ENCODE measurements at places on chromosomes 2 and 18.

DNA sequence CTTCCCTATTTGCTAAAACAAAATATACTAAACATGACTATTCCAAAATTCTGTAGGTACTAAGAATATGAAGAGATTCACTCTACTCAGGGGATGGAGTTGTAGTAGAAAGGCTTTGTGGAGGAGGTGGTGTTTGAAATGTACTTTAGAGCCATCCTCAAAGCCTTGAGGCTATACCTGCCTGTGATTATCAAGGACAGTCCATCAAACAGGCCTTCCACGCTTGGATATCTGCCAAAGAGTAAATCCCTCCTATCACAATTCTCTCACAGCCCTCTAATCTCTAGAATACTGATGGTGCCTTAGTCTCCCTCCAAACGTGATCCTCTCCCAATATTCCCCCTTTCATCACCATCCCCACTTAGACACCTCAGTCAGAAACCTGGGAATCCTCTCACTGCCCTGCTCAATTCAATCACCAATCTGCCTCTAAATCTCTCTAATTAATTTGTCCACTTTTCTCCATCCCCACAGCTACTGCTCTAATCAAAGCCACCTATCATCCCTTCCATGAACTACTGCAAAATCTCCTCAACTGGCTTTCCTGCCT is 13.1 kb downstream of the SOS1 start:
- no peak for DNase-seq

GRCh38 chr18:13266218-13267100 is 47.9 kb downstream of the LDLRAD4 start:
- DNase-seq: no peak

GRCh38 chr2:66839551-66840320 is 404.8 kb downstream of the MEIS1 start:
- no peak for DNase-seq

DNA sequence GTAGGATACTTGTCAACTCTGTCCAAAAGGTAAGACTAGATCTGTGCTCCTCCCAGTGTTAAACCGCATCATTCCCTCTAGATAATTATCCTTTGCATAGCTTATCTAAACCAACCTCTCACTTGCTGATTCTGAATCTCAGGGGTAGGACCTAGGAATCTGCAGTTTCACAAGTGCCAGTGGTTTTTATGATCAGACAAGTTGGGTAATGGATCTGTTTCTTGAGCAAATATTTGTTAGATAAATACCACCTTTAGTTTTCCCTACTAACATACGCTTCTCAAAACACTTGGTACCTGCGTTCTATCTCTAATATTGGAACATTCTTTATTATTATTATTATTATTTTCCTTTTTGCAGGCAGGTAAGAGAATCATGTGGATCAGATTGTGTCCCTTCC is 439.9 kb downstream of the PTPRM start:
- no peak for DNase-seq

DNA sequence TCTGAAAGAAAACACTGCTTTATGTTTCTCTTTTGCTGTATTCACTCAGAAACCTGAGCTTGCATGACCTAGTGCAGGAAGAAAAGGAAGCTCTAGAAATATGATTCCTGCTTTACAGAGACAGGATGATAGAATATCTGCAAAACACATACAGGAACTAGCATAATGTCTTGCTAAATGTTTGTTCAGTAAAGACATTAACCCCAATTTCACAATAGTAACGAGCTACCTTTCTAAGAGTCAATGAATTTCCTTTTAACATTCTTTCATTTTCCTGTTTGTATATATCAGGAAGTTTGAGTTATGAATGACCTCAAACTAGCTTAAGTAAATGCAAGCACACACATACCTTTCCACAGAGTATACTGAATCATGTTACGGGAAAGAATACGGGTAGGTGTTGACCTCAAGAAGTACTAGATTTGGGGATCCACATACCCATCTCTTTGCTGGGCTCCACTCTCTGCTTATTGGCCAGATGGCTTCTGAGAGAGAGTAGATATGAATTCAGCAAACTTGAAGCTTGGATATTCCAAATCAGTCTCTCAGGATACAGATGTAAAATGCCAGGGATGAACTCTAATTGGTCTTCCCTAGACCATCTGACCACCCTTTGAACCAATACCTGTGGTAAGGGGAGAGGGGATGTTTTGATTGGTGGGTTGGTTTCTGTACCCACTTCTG is 18.2 kb upstream of the ACSL3 start:
- peak; percentile 95 for DNase-seq

DNA sequence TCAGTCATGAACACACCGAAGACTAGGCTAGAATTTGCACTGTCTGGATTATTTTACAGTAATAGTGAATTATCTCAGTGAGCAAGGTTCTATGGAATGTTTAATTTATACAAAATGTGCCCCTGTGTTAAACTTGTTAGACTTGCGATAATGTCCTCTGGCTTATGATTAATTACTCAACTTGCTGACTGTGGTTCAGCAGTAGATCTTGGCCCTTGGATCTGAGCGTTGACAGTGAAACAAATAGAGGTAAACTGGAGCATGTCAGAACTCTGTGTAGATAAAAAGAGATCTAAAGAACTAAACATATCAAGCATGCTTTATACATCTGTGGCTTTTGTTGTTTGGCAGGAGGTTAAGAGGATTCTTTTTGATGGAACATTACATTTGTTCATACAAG is 407.6 kb downstream of the DSEL start:
- DNase-seq: no peak

DNA sequence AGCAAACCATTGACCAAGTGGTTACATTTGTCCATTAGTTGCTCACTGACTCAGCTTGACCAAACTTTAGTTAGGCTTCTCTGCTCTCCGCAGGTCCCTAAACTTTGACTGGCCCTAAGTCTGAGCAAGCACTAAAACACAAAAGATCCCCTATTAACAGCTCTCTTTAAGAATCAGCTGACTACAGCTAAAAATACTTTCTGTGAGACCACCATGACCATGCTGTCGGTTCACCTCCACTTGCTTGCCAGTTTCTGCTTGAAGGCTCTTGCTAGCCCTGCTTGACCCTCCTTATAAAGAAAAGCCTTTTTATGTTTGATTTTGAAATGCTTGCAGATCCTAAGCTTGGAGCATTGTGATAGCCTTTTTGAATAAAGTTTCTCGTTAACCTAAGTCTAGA is 40.4 kb upstream of the RIT2 start:
- DNase-seq: no peak

GRCh38 chr2:75994759-75995158 is 284.0 kb upstream of the GCFC2 start:
- peak; percentile 35 for DNase-seq

DNA sequence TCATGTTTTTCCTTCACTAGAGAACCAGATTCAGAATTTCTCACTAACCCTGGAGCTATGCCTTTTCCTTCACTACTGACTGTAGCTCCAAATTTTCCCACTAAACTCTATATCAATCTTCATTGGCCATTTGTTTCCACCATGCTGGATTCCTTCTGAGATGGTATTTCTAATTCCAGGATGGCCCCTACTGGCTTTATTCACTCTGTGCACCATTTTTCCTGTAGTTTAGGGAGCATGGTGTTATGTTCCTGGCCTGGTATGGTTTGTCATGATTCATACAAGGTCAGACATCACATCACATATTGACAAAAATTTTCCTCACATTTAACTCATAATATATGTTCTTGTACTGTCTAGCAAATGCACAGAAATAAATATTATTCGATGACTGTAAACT is 229.2 kb upstream of the TFPI start:
- DNase-seq: no peak

DNA sequence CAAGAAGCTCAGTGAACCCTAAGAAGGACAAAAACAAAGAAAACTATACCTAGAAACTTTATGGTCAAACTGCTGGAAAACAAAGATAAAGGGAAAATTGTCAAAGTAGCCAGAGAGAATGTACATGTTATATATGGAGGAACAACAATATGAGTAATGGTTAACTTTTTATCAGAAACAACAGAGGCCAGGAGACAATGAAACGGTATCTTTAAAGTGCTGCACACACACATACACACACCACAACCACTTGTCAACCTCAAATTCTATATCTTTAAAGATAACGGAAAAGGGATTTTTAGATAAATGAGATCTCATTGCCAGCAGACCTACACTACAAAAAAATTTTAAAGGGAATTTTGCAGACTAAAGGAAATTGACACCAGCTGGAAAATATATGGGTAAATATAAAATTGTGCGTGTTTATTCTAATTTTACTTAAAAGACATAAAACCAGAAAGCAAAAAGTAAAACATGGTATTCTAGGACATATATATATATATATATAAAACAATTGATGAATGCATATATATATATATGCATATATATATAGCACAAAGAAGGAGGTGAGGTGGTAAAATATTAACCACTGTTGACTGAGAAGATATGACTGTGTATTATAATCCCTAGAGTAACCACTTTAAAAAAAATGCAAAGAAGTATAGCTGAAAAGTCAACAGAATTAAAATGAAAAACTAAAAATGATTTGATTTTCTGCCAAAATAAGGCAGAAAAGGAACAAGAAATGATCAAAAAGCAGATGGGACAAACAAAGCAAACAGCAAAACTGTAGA is 172.0 kb downstream of the SRBD1 start:
- DNase-seq: no peak

DNA sequence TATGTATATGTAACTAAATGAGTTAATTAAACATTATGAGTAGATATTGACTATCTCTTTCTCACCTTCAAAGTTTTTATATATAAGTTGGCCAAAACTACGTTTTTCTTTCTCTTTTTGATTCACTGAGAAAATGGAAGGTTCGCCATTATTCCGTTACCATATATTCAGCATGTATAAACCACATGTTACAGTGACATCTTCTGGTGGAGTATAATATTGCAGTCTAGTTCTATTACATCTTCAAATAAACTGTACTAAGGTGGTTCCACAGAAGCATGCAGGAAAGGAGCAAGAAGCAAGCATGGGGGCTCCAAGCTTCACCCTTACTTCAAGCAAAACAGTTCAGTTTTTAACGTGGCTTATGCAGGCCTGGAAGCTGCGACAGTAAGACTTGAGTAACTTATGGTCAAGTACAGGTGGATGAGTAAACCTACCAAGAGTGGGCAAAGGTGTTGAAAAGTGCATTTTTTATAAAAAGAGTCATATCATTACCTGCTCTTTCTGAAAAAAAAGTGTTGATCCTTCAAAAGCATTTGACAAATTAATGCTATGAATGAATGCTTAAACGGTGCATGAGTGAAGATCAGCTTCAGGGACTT is 129.8 kb upstream of the RAB6C start:
- DNase-seq: peak; percentile 69

- DNase-seq: no peak
Measured at GRCh38 chr2:115077626-115078025, 635.2 kb downstream of the DPP10 start.

- peak; percentile 68 for DNase-seq
Measured at GRCh38 chr2:68463287-68463877, 3.7 kb downstream of the FBXO48 start.

GRCh38 chr18:58024139-58024538 is 19.9 kb upstream of the NEDD4L start:
- peak; percentile 94 for DNase-seq

- no peak for DNase-seq
Measured at GRCh38 chr2:169110419-169110818, 41.1 kb downstream of the DHRS9 start.

DNA sequence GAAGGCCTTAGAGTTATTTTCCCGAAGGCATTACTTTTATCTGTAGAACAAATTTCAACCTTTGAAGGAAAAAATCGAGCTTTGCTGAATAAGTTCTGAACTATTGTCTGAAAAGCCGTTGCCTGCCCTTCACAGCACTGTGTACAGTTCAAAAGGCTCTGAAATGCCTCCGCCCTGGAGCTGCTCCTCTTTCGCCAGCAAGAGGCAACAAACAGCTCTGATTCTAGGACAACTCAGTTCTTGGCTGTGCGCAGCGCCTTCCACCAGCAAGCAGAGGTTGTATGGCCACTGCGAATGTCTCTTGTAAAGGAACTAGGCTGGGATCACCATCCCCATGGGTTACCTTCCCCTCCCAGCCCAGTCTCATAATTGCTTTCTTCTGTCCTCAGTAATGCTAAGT is 308.5 kb downstream of the GBX2 start:
- DNase-seq: no peak

DNA sequence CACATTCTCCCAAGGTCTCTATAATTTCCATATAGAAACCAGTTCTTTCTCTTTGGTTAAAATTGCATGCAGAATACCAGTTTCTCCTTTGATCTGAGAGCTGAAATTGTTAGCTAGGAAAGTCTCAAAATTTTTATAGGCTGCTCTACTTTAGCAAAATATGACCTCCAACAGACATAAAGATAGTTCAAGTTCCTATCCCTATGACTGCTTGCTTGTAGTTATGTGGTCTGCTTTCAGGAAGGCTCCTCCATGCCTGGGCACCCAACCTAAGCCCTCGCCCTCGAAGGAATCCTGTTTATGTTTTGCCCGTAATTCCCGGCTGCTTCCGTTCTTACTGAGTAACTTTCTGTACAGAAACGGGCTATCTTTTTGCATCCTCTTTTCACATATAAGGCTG is 28.0 kb upstream of the LTBP1 start:
- DNase-seq: no peak

DNA sequence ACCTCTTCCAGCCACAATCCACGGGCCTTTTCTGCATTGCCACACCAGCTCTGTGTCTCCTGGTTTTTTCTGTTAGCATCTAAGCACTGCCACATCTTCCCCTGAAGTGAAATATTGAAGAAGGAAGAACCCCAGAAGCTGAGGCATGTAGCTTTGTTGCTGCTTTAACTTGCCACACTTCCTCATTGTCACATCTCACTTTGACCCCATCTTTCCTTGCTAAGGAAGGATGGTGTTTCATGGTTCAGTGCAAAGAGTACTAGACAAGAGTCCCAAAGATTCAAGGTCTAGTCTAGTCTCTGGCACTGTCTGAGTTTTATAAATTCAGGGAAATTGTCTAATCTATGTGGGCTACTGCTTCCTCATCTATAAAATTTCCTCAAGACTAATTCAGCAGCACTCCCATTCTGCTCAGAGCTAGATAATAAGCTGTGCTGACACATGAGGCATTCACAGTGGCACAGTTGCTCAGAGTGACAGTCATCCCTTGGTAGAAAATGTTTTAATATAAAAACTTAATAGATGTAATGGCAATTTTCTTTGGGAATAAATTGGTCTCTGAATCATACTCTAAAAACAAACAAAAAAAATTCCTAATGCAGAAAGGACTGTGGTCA is 483.0 kb upstream of the ID2 start:
- DNase-seq: no peak

DNA sequence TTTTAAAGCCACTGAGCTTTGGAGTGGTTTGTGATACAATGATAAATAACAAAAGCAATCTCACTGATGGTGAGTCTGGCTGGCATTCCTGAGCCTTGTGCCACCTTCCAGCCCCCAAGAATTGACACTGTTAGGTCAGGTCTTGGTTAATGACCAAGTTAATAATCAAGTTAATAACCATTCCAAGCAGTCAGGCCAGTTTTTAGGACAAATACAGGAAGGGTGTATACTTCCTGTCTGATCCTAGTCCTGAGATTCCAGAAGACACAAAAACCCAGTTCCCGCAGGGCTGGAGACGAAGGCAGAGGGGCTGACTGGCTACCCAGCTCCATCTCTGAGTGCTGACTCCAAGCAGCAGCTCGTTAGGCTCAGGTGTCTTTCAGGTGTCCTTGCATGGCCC is 74.6 kb upstream of the LAPTM4A start:
- no peak for DNase-seq

GRCh38 chr2:207290833-207291624 is 125.3 kb upstream of the KLF7 start:
- no peak for DNase-seq

All from HepG2 (cell line).